ENCODE measurements at places on chromosomes 16 and 17.

DNA sequence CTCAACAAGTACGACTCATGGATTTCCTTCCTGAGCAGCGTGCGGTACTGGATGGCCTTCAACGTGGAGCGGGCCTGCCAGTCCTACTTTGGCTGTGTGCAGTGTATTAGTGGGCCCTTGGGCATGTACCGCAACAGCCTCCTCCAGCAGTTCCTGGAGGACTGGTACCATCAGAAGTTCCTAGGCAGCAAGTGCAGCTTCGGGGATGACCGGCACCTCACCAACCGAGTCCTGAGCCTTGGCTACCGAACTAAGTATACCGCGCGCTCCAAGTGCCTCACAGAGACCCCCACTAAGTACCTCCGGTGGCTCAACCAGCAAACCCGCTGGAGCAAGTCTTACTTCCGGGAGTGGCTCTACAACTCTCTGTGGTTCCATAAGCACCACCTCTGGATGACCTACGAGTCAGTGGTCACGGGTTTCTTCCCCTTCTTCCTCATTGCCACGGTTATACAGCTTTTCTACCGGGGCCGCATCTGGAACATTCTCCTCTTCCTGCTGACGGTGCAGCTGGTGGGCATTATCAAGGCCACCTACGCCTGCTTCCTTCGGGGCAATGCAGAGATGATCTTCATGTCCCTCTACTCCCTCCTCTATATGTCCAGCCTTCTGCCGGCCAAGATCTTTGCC lies 9.0 kb downstream of the HAS3 start:
- DNase-seq = no peak

- DNase-seq = peak; percentile 91
Observed at GRCh38 chr16:57984443-57985203, 13.7 kb upstream of the CNGB1 start.

DNA sequence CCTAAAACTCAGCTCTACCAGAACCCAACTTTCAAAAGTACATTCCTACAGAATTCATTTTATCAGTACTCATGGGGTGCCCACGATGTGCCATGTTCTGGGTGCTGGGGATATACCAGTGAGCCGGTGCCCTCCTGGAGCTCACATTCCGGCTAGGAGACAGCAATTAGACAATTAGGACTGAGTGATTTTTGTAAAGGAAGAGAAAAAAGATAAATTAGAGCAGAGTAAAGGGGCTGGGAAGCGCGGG lies 449 bp upstream of the MRPL58 start:
- DNase-seq = no peak

- DNase-seq = no peak
Observed at GRCh38 chr17:50352693-50353599, 7.0 kb downstream of the XYLT2 start.

DNA sequence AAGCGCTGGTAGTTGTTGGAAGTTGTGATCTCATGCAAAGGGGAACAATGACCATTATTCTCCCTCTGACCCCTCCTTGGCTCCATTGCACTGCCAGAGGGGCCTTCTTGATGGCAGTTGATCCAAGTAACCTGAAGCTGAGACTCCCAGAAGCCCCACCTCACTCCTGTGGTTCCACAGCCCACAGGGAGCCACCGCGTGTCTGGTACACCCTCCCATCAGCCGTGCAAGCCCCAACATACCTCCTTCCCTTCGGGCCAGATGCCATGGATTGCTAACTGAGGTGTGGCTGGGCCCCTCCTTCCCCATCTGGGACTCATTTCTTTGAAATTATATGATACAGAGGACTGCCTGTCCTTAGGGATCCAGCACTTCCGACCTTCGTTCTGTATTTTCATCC lies 17.8 kb downstream of the SAP30BP start:
- DNase-seq = no peak

- peak; percentile 95 for DNase-seq
Observed at GRCh38 chr17:56960596-56961538, at the start of gene COIL. Gene COIL, minus strand, starts transcription at chr17:56961050. Its CDS starts 31 bp downstream, at chr17:56961019.

DNA sequence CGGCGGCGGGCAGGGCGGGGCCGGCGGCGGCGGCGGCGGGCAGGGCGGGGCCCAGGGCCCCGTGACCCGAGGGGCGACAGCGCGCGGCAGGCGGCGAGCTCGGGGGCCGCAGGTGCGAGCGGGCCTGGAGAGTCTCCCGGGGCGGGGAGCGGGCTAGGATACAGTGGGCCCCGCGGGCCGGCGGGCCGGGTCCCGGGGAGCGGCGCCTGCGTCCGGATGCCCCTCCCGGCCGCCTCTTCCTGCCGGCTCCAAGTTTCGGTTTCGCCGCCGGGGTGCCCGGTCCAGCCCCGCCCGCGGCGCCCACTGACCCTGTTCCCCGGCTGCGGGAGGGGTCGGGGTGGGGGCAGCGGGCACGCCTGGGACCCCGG lies at the start of gene RNF213:
RNF213 (plus strand) TSS at position 62 of the 368 bp plus-strand sequence. CDS start 2,830 bp downstream, outside the sequence.
- DNase-seq = peak; percentile 49

- no peak for DNase-seq
Observed at GRCh38 chr16:3982216-3982615, 101.7 kb upstream of the CREBBP start.

DNA sequence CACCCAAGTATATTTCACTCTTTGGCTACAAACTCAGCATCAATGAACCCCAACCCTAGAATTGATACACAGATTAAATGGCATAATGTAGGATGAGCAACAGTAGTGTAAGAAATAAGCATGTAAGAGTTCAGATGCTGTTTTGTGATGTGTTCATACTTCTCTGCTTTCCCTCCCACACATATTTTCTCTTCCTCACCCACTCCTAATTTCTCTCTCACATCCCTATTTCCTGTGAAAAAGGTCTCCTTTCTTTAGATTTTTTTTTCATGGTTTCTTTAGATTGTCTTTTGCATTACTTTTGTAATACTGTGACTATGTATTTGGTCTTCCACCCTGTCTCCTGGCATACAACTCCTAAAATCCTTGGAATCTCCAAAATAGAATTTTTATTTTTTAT lies 21.7 kb downstream of the CREBBP start:
- no peak for DNase-seq

- DNase-seq = no peak
Observed at GRCh38 chr16:65126845-65127624, 5.2 kb upstream of the CDH11 start.

GRCh38 chr16:89863741-89864526 lies 9.5 kb upstream of the TCF25 start:
- DNase-seq = peak; percentile 45

Measured in stimulated activated CD4-positive, alpha-beta T cell treated with anti-CD3 and anti-CD28 coated beads, Interleukin-4, amount 100 ng/mL, for 24 hours (primary cell).